ENCODE measurements at places on chromosomes 3 and 15. TPM values are rescaled to one million over a fixed set of nuclear protein-coding genes. Genes with fewer than 3 reads are reported as not detected.

DNA sequence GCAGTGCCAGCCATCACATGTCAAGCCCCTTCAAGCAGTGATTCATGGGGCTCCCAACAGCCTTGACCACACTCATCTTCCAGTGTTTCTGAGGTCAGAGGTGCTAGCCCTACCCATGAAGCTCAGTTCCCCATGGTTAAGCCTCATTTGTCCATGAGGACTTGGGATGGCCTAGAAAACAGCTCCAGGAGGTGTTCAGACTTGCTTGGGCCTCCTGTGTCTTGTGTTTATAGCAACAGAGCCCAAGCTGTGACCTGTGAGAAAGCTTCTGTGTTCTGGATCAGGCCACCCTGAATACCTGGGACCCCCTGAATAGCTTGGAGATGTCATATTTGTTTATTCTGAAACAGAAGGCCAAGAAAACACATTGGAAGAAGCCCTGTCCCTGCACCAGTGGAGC, 36.7 kb downstream of the LARP6 start:
- no peak for DNase-seq

- DNase-seq = no peak
Measured at GRCh38 chr15:66484539-66485112, 12.9 kb downstream of the SNAPC5 start.

- no peak for DNase-seq
Measured at GRCh38 chr3:45297331-45297730, 71.2 kb upstream of the TMEM158 start.

DNA sequence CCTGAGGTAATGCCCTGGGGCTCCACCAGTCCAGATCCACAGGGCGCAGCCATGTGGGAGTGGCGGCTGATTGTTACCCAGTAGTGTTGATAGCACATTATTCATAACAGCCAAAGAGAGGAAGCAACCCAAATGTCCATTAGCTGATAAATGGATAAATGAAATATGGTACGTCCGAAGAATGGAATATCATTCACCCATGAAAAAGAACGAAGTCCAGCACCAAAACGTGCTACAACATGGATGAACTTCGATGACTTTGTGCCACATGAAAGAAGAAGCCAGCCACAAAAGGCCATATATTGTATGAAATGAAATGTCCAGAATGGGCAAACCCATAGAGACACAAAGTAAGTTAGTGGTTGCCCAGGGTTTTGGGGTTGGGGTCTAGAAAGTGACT, 6.4 kb downstream of the SMAD6 start:
- peak; percentile 69 for DNase-seq

- DNase-seq = no peak
Measured at GRCh38 chr15:22915866-22916515, 64.2 kb downstream of the CYFIP1 start.

DNA sequence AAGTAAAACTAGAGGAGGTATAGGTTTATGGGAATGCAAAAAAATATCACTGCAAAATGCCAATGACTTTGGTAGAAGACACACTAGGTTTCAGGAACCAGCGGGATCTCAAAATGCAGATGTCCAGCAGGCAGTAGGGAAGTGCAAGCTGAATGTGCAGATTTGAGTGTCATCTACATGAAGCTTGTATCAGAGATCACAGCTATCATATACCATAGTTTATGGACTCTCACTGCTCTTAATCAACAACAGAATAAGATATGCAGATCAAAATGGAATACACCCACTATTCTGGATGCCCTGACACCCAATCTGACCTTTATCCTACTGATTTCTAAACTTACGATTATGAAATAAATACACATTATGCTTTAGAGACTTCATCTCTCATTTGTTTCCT, 27.7 kb downstream of the TMCC1 start:
- DNase-seq = no peak

- DNase-seq = no peak
Measured at GRCh38 chr3:197189623-197190022, 108.8 kb downstream of the DLG1 start.

- no peak for DNase-seq
Measured at GRCh38 chr15:78944202-78944625, 632 bp downstream of the CTSH start.

GRCh38 chr3:143809121-143809621, 39.1 kb downstream of the SLC9A9 start:
- no peak for DNase-seq

The CIB1 gene
- 70.7 TPM for total RNA-seq

The RETNLB gene
- not detected for total RNA-seq

The PROK2 gene
- 0.31 TPM for total RNA-seq

The ACTRT3 gene
- 1.7 TPM for total RNA-seq

Data from right cardiac atrium (tissue), 5 donors.